Gastroesophageal sphincter (tissue), 4 donors: ENCODE measurements at places on chromosomes 12 and 14. TPM values are rescaled to one million over a fixed set of nuclear protein-coding genes. Genes with fewer than 3 reads are reported as not detected.

Gene KCNA5
- total RNA-seq: 11.4 TPM

DNA sequence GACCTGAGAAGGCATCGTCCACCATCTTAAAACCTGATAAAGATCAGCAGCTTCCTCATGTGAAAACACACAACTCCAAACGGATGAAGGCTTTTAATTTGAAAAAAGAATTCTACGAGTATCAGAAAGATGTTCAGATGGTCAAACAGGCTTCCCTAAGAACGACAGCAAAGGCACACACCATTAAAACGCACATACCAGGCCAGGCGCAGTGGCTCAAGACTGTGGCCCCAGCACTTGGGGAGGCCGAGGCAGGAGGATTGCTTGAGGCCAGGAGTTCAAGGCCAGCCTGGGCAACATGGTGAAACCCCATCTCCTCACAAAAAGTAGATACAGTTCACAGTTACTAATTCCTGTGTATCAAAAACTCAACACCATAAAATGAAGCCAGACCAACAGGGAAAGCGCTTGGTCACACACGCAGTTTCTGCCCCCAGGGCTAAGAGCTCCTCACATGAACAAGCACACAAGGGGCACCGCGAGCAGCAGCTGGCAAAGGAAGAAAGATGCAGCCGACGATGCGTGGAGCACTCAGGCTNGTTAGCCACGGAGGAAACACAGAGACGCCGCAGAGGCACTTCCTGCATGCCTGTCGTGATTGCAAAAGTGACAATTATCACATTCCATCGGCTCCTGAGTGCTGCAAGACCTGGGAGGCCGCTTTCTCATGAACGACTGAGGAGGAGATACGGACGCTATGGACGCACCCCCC lies 78.0 kb downstream of the NOC4L start:
- no peak for ATAC-seq

Gene RNASE11
- not detected for total RNA-seq

Gene TSPAN9
- total RNA-seq: 29.3 TPM

GRCh38 chr12:87344699-87345098 lies 684.5 kb downstream of the C12orf50 start:
- ATAC-seq: no peak

DNA sequence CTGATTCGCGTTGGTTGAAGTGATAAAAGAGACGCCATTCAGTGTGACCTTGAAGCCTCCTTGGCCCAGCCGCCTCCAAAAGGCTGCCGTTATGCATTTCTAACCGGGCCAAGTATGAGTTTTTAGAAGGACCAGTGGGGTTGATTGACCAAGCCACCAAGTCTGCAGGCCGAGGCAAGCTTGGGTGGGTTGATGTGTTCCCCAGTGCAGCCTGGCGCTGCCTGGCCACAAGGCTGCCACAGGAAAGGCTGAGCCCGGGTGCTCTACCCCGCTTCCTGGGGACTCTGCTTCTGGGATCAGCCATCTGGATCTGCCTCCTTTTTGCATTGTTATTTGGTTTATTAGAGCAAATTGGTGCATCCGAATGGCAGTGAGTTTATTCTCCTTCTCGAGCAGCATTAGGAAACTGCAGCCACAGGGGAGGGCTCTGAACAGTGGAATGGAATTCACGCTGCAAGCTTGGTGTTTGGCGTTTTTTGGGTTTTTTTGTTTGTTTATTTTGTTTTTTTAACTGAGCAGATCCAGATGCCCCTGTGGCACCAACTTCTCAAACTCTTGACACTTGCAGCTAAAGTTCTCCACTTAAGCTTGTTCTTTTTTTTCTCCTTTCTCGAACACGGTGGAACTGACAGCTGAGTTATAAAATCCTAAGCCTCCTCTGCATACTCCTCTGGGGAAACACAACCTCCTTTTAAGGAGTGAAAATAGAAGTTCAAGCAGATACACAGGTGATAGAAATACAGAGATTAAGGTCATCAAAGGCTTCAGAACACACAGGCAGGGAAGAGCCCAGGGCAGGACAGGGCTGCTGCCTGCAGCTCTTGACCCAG lies 145.4 kb upstream of the FKBP4 start:
- ATAC-seq: no peak

- ATAC-seq: no peak
Observed at GRCh38 chr12:42407306-42407705, 81.3 kb downstream of the PPHLN1 start.

DNA sequence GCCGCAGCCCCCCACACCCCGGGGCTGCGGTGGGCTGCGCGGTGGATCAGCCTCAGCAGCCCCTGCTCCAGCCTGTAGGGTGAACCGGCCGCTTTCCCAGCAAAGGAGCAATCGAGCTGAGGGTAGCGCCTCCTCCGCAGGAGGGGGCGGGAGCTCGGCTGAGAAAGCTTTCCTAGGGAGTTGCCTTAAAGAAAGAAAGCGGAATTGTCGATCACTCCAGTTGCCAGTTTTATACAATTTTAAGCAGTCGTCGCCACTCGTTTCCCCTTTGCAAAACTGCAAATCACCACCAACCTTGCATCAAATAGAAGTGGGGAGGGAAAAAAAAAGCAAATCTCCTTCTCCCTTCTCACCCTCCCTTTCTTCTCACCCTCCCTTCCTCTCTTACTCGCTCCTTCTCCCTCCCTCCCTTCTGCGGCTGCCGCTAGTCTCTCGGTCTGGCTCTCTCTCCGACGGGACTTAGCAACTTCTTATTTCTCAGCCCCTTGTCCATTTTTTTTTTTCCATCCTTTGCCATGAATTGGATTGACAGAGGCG lies at the start of gene PDE3A:
TSS of gene PDE3A (plus strand) at position 424 of the 537 bp plus-strand sequence. CDS start 748 bp downstream, outside the sequence.
- peak; percentile 70 for ATAC-seq

DNA sequence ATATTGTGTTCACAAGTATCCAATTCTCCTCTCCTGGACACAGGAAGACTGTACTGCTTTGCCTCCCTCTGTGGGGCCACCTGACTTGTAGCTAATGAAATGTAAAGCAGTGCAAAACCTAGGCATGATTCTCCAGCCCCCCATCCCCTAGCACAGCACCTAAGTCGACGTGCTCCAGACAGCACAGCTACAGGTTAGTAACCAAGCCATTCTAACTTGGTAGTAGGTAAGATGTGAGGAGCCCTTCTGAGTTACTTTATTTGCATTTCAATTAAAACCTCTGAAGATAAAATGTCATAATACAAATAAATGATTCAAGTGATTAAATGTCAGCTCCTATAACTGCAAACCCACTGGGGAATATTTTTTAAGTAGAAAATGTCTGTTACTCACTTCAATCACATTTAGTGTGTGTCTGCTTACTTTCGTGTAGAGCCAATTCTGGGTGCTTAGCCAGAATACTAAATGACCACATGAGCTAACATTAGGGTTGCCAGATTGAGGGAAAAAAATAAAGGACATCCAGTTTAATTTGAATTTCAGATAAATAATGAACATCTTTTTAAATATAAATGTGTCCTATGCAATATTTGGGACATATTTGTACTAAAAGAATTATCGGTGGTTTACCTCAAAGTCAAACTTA lies 64.8 kb upstream of the HIF1A start:
- ATAC-seq: no peak

Gene LBHD2
- not detected for total RNA-seq
